ENCODE measurements at places on chromosomes 5 and 9.

DNA sequence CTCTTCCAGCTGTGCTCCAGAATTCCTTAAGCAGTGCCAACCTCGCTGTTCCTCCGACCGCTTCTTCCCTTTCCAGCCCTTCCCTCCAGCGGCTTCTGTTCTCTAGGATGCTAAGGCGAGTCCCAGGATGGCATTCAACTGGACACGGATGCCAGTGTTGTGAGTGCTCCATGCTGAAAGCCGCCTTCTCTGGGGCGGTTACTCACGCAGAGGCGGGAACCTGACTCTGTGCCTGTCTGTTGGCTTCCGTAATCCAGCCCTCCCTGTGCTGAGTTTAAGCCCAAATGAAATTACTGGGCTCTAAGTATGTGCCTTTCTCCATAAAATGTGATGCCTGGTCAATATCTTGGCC is 20.2 kb downstream of the COL5A1 start:
- no peak for DNase-seq
- no peaks in the 10 kb centered on the region for H3K27me3 ChIP-seq
- H3K4me3 ChIP-seq, result no peak overlapping the region
- H3K4me1 ChIP-seq, result no peaks in the 10 kb centered on the region
- H3K27ac ChIP-seq, result no peak overlapping the region
- H3K36me3 ChIP-seq, result no peaks in the 10 kb centered on the region

GRCh38 chr5:109563739-109564138 is 126.0 kb upstream of the MAN2A1 start:
- no peaks in the 10 kb centered on the region for H3K27me3 ChIP-seq
- no peak overlapping the region for H3K27ac ChIP-seq
- H3K36me3 ChIP-seq, result no peaks in the 10 kb centered on the region
- H3K4me3 ChIP-seq, result no peak overlapping the region

- H3K4me1 ChIP-seq, result no peaks in the 10 kb centered on the region
- DNase-seq, result no peak
- no peaks in the 10 kb centered on the region for H3K27me3 ChIP-seq
- no peak overlapping the region for H3K27ac ChIP-seq
- H3K36me3 ChIP-seq, result no peaks in the 10 kb centered on the region
Observed at GRCh38 chr9:99713838-99714306, 107.8 kb upstream of the NR4A3 start.

DNA sequence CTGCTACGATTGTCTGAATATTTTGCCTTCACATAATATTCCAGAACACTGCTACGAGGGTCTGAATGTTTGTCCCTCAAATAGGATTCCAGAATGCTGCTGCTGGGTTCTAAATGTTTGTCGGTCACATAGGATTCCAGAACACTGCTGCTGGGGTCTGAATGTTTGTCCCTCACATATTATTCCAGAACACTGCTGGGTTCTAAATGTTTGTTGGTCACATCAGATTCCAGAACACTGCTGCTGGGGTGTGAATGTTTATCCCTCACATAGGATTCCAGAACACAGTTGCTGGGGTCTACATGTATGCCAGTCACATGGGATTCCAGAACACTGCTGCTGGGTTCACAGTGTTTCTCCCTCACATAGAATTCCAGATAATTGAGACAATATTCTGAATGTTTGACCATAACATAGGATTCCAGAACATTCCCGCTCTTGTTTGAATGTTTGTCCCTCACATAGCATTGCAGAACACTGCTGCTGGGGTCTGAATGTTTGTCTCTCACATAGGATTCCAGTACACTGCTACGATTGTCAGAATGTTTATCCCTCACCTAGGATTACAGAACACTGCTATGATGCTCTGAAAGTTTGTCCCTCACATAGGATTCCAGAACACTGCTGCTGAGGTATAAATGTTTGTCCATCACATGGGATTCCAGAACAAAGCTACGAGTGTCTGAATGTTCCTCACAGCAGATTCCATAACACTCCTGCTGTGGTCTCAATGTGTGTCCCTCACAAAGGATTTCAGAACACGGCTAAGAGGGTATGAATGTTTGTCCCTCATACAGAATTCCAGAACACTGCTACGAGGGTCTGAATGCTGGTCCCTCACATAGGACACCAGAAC is 201.8 kb downstream of the FOXD4L6 start:
- H3K4me3 ChIP-seq, result peak overlapping the region; percentile 15
- no peak overlapping the region for H3K27ac ChIP-seq
- no peaks in the 10 kb centered on the region for H3K4me1 ChIP-seq
- no peaks in the 10 kb centered on the region for H3K36me3 ChIP-seq
- no peaks in the 10 kb centered on the region for H3K27me3 ChIP-seq

DNA sequence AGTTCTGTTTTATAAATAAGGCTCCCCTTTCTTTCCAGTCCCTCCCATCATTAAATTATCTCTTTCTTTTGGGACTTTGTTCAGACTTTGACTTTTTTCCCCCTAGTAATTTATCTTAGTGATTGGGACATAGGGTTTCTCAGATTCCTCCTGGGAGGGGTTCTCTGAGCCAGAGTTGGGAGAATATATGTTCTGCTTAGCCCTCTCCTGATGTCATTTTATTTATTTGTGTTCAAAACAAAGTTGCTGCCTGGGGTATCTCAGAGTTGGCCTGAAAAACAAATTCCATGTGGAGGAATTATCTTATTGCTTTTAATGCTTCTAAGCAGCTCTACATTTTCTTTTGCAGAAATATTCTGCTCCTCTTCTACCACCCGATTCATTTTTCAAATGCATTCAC is 211.0 kb downstream of the PCSK5 start:
- DNase-seq, result no peak
- H3K27ac ChIP-seq, result no peak overlapping the region
- peaks cover 3% of the 10 kb centered on the region for H3K4me1 ChIP-seq
- H3K27me3 ChIP-seq, result no peaks in the 10 kb centered on the region
- no peaks in the 10 kb centered on the region for H3K36me3 ChIP-seq

- no peaks in the 10 kb centered on the region for H3K4me1 ChIP-seq
- H3K36me3 ChIP-seq, result no peaks in the 10 kb centered on the region
- no peaks in the 10 kb centered on the region for H3K27me3 ChIP-seq
- H3K4me3 ChIP-seq, result no peak overlapping the region
- no peak for DNase-seq
- H3K27ac ChIP-seq, result no peak overlapping the region
Observed at GRCh38 chr9:9170439-9171134, 1371.0 kb upstream of the DMAC1 start.

DNA sequence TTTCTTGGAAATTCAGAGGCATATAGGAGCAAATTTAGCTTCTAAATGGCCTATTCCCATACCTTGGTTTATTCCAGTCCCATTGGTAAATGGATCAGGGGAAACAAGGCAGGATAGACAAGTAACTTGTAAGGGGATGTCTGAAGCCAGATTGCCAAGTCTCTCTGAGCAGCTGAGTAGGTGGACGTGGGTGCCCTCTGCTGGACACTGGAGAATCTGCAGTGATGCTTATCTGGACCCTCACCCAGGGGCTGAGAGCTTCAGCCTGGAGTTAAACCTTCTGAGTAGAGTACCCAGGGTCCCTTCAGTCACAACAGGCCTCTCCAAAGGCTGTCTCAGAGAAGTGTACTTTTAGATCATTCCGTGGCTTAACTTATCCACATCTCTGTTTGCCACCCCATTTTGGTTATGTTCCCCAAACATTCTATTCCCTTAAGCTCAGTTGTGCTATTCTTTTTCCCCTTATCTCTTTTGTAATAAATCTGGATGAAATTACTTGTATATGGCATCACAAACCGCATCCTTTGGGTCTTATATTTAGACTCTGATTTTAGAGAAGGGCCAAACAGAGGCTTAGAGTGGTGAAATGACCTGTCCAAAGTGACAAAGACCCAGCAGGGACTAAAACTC is 218.3 kb upstream of the GLRA1 start:
- no peak overlapping the region for H3K4me3 ChIP-seq
- no peaks in the 10 kb centered on the region for H3K4me1 ChIP-seq
- H3K36me3 ChIP-seq, result no peaks in the 10 kb centered on the region
- H3K27ac ChIP-seq, result no peak overlapping the region
- peak; percentile 68 for DNase-seq

GRCh38 chr9:88976890-88977257 is 14.4 kb upstream of the S1PR3 start:
- no peaks in the 10 kb centered on the region for H3K27me3 ChIP-seq
- no peaks in the 10 kb centered on the region for H3K36me3 ChIP-seq
- H3K4me1 ChIP-seq, result peaks cover 1% of the 10 kb centered on the region
- DNase-seq, result no peak
- H3K4me3 ChIP-seq, result no peak overlapping the region

GRCh38 chr5:132528866-132529634 is 14.3 kb downstream of the IL5 start:
- H3K27ac ChIP-seq, result no peak overlapping the region
- H3K4me3 ChIP-seq, result no peak overlapping the region
- H3K27me3 ChIP-seq, result no peaks in the 10 kb centered on the region
- peaks cover 7% of the 10 kb centered on the region for H3K4me1 ChIP-seq
- no peak for DNase-seq
- H3K36me3 ChIP-seq, result no peaks in the 10 kb centered on the region

DNA sequence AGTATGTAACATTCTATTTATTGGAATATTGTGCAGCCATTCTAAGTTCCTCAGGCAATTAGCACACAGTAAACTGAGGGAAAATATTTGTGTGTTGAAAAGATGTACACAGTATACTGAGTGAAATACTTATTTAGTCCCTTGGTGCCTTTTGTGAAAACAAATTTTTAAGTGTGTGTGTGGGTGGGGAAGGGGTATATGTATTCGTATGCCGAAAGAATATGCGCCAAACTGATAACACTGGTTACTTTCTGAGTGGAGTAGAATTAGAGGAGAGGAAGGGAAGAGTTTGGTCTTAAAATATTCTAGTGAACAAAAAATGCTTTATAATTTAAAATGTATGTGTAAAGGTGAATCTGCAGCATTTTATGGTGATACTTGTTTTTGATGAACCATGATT is 3.1 kb downstream of the DCP2 start:
- DNase-seq, result no peak
- H3K4me1 ChIP-seq, result peaks cover 21% of the 10 kb centered on the region
- no peaks in the 10 kb centered on the region for H3K27me3 ChIP-seq
- H3K27ac ChIP-seq, result no peak overlapping the region
- no peak overlapping the region for H3K4me3 ChIP-seq

- H3K27ac ChIP-seq, result no peak overlapping the region
- H3K36me3 ChIP-seq, result no peaks in the 10 kb centered on the region
- DNase-seq, result no peak
- peaks cover 9% of the 10 kb centered on the region for H3K27me3 ChIP-seq
- H3K4me3 ChIP-seq, result no peak overlapping the region
Observed at GRCh38 chr9:111069183-111069582, 30.9 kb upstream of the LPAR1 start.

GRCh38 chr5:139137697-139138096 is 60.5 kb downstream of the SIL1 start:
- H3K27ac ChIP-seq, result no peak overlapping the region
- H3K4me3 ChIP-seq, result no peak overlapping the region
- DNase-seq, result no peak
- H3K27me3 ChIP-seq, result no peaks in the 10 kb centered on the region
- no peaks in the 10 kb centered on the region for H3K36me3 ChIP-seq
- peaks cover 16% of the 10 kb centered on the region for H3K4me1 ChIP-seq

GRCh38 chr5:65047948-65048690 is 279.4 kb downstream of the CWC27 start:
- no peak overlapping the region for H3K27ac ChIP-seq
- H3K36me3 ChIP-seq, result no peaks in the 10 kb centered on the region
- no peak overlapping the region for H3K4me3 ChIP-seq
- DNase-seq, result no peak
- H3K27me3 ChIP-seq, result no peaks in the 10 kb centered on the region
- no peaks in the 10 kb centered on the region for H3K4me1 ChIP-seq

- no peaks in the 10 kb centered on the region for H3K4me1 ChIP-seq
- no peaks in the 10 kb centered on the region for H3K27me3 ChIP-seq
- DNase-seq, result no peak
Observed at GRCh38 chr5:65326922-65327321, 154.8 kb downstream of the ADAMTS6 start.

DNA sequence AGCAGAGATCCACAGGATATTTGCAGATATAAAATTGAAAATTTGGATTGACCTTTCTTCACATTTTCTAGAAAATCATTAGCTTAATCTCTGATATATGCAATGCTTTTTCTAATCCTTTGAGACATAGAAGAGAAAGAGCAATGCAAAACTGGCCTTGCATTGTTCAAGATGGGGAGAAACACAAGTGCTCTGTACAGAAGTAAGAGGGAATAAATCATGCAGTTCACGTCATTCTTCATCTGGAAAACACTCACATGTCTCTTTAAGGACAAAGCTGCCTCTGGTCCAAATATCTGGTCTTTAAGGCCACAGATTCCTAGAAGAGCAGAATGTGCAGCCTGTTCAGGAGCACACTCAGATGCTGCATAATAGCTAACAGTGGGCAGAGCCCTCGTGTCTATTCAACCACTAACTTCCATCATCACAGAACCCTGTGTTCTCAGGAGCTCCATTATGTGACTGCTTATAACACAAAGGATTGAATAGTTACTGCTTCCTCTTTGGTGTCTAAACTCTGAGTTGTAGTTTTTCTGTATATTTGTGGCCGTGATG is 277.5 kb downstream of the PLK2 start:
- no peaks in the 10 kb centered on the region for H3K27me3 ChIP-seq
- H3K4me3 ChIP-seq, result no peak overlapping the region
- H3K4me1 ChIP-seq, result no peaks in the 10 kb centered on the region
- no peak for DNase-seq

- peaks cover 20% of the 10 kb centered on the region for H3K4me1 ChIP-seq
- peak; percentile 61 for DNase-seq
- no peaks in the 10 kb centered on the region for H3K27me3 ChIP-seq
- H3K36me3 ChIP-seq, result no peaks in the 10 kb centered on the region
Observed at GRCh38 chr5:95958310-95959014, 3.2 kb downstream of the ELL2 start.

DNA sequence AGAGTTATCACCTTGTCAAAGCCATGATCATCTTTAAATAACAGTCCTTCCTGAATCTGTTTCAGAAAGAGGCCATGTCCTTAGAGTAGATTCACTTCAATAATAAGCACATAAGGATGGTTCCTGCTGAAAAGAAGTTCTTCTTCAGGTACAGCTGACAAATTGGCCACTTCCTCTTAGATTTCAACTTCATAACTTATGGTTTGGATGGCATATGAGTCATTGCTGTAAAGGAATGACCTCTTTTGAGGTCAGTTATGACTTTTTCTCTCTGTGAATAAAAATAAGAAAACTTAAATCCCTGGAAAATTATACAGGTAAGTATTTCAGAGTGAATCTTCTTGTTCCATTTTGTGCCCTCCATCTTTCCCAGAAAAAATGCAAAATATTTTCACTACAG is 555.3 kb upstream of the ZNF462 start:
- no peak overlapping the region for H3K4me3 ChIP-seq
- no peak overlapping the region for H3K27ac ChIP-seq
- DNase-seq, result no peak
- H3K4me1 ChIP-seq, result no peaks in the 10 kb centered on the region

DNA sequence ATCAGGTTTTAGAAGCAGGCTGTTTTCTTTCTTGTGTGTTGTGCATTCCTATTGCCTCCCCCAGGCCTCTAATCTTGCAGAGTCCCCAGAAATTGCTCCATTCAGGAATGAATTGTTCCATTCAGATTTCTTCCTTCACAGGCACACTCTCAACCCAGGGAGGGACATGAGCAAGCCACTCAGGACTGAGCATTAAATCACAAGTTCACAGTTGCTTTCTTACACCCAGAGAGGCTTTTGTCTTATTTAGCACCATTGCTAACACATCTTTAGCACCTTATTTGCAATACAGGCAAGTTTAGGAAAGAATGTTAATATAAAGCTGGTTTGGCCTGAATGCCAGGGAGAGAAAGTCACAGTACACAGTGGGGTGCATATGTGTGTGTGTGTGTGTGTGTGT is 221.4 kb downstream of the RAB3C start:
- no peak for DNase-seq
- H3K36me3 ChIP-seq, result no peaks in the 10 kb centered on the region
- no peaks in the 10 kb centered on the region for H3K27me3 ChIP-seq
- H3K4me1 ChIP-seq, result no peaks in the 10 kb centered on the region

Measured in liver (tissue), 10 donors.